ENCODE measurements at places on chromosomes 5 and 9. TPM values are rescaled to one million over a fixed set of nuclear protein-coding genes. Genes with fewer than 3 reads are reported as not detected.

GRCh38 chr9:125829743-125830142, 82.6 kb downstream of the PBX3 start:
- DNase-seq: peak; percentile 53

GRCh38 chr9:106994463-106994862, 131.5 kb downstream of the ZNF462 start:
- no peak for DNase-seq

DNA sequence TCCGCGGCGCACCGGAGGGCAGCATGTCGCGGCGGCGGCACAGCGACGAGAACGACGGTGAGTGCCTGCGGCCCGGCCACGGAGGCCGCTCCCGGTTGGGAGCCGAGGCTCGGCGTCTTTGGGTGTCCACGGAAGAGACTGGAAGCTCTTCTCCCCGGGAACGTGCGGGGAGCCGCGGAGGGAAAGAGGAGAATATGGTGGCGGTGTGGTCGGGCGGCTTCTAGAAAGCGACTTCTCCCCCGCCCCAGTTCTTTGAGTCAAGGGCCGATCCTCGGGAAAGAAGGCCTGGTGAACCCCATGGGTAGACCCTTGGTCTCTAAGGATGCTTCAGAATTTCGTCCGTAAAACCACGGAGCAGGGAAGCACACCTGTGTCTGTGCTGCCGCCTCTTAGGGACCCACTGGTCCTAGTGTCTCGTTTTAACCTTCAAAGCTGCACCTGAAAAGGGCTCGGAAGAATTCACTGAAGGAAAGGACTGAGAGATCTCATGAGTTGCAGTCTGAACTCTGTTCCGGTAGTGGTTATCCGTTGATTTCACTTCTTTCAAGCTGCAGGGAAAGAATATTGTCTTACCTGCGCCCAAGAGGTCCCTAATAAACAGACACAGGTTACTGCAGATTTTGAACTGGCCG, 354 bp downstream of the NCBP1 start:
- DNase-seq: no peak

DNA sequence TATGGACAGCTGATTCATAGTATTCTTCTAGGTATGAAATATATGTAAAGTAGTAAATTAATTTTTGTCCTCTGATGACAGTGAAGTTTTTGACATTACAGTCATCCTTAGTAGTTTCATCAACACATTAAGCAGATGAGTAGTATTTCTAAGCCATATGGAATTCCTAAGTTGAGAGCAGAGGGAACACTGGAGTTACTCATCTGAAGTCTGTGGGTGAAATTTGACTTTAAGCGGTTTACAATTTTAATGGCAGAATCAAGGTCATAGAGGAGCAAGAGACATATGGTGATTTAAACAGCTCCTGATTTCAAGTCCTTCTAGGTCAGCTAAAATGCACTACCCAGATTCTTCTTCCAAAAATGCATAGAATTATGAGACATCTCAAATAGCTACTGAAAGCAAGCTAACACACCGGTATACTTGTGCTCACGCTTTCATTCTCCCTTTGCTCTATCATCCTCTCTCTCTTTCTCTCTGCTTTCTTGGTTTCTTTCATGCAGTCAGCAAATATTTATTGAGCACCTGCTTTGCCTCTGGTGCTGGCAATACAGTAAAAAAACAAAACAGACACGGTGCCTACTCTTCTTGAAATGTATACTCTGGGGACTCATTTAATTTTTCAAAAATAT, 235.9 kb downstream of the FER start:
- no peak for DNase-seq

- no peak for DNase-seq
Observed at GRCh38 chr5:5795074-5795771, 372.7 kb downstream of the ICE1 start.

GRCh38 chr9:69122082-69122548, 52.0 kb upstream of the TJP2 start:
- DNase-seq: peak; percentile 67

GRCh38 chr5:17306726-17307091, 89.3 kb downstream of the BASP1 start:
- DNase-seq: no peak

DNA sequence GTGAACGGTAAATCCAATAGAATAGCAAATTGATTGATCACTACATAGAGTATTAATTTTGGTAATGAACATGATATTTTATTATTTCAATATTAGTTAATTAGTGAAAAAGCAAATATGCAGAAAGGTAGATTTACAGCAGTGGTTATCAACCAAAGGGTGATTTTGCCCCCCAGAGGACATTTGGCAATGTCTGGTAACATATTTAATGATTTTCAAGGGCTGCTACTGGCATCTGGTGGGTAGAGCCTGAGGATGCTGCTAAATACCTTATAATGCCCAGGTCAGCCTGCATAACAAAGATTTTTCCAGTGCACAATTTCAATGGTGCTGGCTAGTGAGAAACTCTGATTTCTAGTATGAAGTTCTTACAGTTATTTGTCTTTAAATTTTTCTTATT, 1313.7 kb downstream of the PTPRD start:
- DNase-seq: no peak

Gene NREP
- 13.1 TPM for polyA plus RNA-seq

DNA sequence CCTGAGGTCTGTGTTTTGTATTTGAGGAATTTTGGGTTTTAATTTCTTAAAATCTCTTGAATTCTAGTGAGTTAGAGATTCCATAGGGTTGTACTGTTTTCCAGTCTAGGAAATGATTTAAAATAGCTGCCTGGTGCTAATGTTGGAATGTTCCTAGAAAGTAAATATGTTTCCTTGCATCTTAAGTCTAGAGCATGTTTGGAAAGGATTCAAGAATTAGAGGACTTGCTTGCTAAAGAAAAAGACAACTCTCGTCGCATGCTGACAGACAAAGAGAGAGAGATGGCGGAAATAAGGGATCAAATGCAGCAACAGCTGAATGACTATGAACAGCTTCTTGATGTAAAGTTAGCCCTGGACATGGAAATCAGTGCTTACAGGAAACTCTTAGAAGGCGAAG, 41.8 kb downstream of the LMNB1 start:
- no peak for DNase-seq

Gene GPR21
- polyA plus RNA-seq: not detected

GRCh38 chr9:125568621-125569020, 138.4 kb downstream of the MAPKAP1 start:
- DNase-seq: no peak

Gene ELAVL2
- polyA plus RNA-seq: not detected

Gene DNAJC25
- 2.3 TPM for polyA plus RNA-seq

Gene GARNL3
- polyA plus RNA-seq: 3.1 TPM

DNA sequence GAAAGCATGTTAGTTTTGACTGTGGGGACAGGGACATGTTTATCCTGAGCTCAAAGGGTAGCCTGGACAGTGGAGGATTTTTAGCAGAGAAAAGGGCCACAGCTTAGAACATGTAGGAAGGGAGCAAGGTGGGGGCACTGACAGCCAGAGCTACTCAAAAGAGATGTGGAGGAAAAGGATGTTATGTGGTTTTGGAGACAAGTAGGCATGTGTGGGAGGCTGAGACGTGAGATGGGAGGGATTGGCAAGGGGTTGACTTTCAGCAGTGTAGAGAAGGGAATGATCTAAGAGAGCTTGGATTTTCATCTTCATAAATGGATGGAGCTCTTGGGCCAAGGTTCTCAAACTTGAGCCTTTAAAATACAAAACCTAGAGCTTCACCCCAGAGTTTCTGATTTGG, 24.0 kb downstream of the SYK start:
- DNase-seq: no peak

GRCh38 chr5:3878267-3878666, 282.6 kb downstream of the IRX1 start:
- DNase-seq: no peak

Gene PCDHGA9
- not detected for polyA plus RNA-seq

DNA sequence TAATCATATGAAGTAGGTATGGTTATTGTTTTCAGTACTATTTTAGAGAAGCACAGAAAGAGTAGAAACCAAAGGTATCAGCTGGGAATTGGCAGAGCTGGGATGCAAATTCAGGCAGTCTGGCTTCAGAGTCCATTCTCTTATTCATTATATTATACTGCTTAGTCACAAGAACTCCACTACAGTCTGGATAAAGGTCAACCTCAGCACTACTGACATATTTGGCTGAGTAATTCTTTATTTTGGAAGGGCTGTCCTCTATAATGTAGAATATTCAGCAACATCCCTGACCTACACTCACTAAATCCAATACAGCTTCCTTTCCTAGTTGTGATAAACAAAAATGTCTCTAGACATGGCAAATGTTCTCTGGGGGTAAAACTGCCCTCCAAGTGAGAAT, 37.6 kb downstream of the PTGER4 start:
- no peak for DNase-seq

GRCh38 chr9:77834898-77835488, 186.9 kb upstream of the GNA14 start:
- DNase-seq: no peak

Gene FLT4
- not detected for polyA plus RNA-seq

- no peak for DNase-seq
Observed at GRCh38 chr9:2853517-2853916, 9.6 kb upstream of the PUM3 start.

DNA sequence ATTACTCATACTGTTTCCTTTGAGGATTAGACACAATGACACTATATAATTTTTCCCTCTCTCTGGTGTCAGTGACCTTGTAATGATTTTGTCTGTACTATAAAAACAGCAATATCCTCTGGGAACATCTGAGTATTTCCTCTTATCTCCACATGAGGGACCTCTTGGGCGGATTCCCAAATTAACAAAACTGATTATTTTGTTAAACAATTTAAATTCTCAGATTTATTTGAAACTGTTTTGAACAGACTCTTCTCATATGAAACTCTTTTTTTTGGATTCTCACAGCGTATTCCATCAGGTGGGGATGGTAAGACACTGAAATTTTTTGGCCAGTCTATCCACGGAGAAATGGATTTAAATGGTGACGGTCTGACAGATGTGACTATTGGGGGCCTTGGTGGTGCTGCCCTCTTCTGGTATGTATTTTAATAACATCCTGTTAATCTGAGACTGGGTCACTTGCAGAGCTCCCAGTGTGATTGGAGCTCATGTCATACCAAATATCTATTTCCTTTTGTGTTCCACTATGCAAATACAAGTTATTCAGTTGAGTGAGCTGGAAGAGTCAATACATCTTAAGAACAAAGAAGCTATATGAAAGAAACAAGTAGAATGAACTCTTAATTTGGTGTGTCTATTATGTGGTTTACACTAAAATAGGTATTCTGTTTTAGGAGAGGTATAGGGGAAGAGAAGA, 73.8 kb upstream of the ITGA2 start:
- DNase-seq: peak; percentile 46

- peak; percentile 51 for DNase-seq
Observed at GRCh38 chr9:129836311-129837007, 1.2 kb downstream of the USP20 start.

GRCh38 chr5:10355071-10355889, 1.8 kb downstream of the MARCHF6 start:
- DNase-seq: peak; percentile 69

DNA sequence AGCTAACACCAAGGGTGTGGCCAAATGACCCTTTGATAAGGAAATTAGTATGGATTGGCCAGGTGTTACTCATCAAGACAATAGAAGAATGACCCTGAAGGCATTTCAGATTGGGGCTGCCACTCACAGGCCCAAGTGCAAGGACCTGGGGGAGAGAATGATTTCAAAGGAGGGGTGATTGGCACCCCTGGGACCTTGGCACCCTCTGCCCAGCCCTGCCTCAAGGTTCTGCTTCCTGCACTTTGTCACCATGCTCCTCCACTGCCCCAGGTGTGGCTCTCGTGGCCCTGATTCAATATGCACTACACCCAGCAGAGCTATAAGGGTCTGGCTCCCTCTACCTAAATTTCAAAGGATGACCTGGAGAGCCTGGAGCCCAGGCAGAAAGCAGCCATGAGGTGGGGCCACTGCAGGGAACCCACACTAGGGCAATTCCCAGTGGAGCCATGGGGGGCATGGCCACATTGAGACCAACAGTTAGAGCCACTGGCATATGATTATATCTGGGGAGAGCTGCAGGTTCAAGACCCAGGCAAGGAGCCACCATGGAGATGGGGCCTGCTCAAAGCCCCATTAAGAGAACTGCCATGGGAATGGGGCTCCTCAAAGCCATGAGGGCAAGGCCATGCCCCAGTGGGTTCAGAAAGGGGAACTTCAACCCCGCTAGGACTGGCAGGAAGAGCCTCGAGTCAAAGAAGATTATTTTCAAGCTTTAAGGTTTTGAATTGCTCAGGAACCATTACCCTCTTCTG, 93.0 kb downstream of the CEMIP2 start:
- DNase-seq: peak; percentile 18

DNA sequence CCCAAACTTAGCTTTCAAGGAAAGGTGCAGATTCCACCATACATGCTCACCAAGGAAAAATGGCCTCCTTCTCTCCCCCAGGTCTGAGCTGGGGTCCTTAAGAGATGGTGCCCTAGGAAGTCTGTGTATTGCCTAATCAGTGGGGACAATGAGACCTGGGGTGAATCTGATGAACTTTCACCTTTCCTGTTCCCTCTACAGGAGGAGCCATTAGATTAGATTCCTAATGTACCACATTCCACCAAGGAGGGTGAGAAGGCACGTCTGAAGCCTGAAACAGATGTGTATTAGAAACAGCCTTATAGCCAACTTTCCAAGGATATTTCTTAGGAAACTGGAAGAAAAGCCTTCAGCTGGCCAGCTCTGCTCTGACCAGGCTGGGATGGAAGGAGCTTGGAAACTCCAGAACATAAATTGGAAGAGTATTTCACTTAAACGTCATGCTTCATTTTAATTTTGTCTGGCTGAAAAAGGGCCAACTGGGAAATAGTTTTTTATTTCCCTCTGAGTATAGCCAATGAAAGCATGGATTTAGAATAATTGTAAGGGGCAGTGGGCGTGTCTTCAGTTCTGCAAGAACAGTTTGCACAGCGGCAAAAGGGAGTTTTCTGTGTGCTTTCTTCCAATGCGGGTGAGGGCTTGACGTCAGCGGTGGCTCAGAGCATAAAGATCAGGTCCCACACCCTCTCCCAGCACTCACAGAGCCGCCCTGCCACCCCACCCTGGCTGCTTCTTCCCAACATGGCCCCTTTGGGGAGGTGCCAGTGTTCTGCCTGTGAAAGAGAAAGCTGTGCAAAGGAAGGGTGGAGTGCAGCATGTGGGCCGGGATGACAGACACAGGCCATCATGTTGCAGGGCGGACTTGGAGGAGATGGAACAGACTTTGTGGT, 210.9 kb downstream of the ESM1 start:
- no peak for DNase-seq

DNA sequence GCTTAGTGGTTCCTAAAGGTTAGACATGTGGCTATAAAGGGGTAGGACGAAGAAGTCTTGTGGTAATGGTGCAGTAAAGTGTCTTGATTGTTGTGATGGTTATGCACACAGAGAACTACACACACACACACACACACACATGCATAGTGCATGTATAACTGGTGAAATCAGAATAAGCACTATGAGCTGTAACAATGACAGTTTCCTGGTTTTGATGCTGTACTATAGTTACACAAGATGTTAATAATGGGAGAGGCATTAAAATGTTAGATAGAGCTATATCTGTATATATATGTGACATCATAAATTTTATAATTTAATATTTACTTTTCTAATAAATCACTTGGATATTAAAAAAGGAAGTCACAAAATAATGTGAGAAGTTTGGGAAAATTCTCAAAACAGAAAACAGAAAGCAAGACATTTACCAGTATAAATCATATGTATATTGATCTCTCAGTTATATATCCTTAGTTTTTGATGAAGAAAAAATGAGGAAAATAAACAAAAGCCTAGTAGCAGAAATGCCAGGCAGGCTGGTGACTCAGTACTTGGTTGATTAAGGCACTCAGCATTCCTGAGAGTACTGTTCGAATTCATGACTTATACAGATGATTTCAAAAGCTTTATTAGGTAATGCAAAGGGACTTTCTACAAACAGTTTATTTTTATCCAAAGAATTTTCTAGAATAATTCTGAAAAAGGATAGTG, 350.5 kb upstream of the DAB2 start:
- DNase-seq: no peak

Gene CD180
- 42.0 TPM for polyA plus RNA-seq
